Adrenal gland (tissue), 19 donors: ENCODE measurements at places on chromosomes 2 and 18.

GRCh38 chr18:6487968-6488367 lies 73.3 kb upstream of the L3MBTL4 start:
- DNase-seq, result no peak

DNA sequence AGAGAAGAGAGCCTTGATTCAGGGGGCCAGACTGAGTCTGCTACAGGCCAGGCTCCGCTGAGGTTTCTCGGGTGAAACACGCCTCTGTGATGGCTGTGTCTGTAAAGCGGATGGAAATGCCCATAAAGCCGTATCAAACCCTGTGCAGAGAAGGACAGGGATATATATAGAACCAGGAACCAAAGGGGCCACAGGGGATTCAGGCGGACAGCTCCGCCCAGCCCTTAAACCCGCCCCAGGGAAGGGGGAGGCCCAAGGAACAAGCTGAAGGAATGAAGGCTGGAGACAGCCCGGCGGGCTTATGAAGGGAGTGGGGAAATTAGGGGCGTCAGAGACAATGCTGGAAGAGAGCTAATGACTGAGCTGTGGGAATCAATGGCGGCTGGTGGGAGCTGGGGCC lies 42.1 kb downstream of the NHEJ1 start:
- DNase-seq, result no peak

- DNase-seq, result no peak
These were observed 233.4 kb downstream of the NDUFA10 start for GRCh38 chr2:239791526-239792404.

GRCh38 chr2:216478151-216478550 lies 20.5 kb upstream of the RPL37A start:
- no peak for DNase-seq

DNA sequence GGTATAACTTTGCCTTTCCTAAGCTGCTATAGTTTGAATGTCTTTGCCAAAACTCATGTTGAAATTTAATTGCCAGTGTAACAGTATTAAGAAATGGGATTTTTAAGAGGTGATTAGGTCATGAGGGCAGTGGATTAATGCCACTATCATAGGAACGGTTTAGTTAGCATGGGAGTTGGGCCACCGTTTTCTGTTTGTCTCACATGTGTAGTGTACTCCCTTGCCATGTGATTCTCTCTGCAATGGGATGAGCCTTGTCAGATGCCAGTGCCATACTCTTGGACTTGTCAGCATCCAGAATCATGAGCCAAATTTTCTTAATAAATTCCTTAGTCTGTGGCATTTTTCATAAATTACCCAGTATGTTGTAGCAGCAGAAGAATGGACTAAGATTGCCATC lies 388.9 kb upstream of the RGPD4 start:
- DNase-seq, result no peak

DNA sequence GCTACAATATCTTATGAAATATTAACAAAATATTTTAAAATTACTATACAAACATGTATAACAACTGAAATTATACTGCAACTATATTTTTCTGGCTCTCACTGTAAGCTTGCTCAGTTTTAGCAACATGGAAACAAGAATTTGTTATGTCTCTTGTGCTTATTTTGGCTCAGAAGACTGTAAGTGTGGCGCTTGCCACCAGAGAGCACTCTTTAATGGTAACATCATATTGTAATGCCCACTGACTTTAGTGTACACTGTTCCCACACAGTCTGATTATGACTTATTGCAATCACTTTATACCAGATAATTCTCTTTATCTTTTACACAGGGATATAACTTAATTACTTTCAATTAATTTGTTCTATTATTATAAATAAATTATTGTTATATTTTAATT lies 1500.6 kb upstream of the TMEFF2 start:
- no peak for DNase-seq

GRCh38 chr18:6280211-6280743 lies 134.4 kb downstream of the L3MBTL4 start:
- no peak for DNase-seq

GRCh38 chr2:238938401-238939055 lies 90.6 kb downstream of the TWIST2 start:
- DNase-seq, result peak; percentile 74

DNA sequence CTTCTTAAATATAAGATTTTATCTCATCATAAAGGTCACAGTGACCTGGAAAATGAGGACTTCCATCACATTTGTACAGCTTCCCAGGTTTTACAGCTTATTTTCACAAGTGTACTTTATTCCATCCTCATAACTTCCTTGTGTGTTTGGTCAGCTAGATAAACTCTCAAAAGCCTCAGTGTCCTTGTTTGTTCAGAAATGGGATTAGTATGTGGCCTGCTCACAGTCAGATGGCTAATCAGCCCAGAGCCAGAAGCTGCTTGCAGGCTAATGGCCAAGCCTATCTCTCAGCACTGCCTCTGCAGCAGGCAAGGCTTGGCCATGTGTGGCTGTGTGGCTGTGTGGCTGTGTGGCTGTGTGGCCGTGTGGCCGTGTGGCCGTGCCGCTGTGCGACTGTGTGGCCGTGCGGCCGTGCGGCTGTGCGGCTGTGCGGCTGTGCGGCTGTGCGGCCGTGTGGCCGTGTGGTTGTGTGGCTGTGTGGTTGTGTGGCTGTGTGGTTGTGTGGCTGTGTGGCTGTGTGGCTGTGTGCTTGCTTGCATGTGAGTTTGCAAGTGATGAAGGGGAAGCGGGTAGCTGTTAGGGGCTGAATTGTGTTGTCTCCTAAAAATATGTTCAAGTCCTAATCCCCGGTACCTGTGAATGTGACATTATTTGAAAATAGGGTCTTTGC lies 233.0 kb upstream of the TNP1 start:
- DNase-seq, result no peak

GRCh38 chr2:217396586-217396985 lies 536.7 kb upstream of the TNP1 start:
- no peak for DNase-seq

GRCh38 chr2:108942888-108943287 lies 46.1 kb downstream of the EDAR start:
- DNase-seq, result no peak

DNA sequence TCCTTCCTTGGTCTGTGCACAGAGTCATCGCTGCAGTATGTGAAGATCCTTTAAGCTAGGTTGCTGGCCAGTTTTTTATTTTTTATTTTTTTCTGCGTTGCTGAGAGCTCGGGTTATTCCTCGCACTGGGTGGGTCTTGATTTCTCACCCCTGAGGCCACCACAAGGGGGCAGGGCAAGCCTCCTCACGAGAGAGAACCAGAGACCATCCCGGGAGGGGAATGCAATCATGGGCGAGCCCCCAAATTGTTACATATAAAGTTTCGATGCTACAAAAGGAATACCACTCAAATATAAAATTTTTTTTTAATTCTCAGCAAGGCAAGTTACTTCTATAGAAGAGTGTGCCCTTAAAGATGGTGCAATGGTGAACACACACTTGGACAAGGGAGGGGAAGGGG lies 24.9 kb downstream of the HTR2B start:
- DNase-seq, result no peak

DNA sequence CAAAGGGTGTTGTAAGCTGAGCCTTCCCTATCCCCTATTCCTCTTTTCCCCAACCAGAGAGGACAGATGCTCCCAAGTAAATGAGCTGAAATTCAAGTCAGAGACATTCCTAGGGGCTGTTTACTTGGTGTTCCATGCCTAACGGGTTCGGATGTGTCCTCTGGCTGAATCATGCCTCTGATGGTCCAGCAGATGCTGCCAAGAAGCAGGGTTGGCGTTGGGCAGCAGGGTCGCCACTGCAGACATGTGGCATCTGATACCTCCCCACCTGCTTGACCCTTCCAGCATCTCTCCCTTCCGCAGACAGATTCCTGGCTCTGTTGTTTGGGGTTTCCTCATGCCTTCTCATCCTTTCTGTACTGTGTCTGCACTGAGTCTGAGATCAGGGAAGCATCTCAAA lies 108.3 kb downstream of the HNRNPLL start:
- DNase-seq, result no peak

GRCh38 chr2:98634406-98635092 lies 26.2 kb downstream of the UNC50 start:
- no peak for DNase-seq

GRCh38 chr2:173254659-173255058 lies 100.0 kb upstream of the CDCA7 start:
- no peak for DNase-seq

- DNase-seq, result no peak
These were observed 71.0 kb upstream of the RBMS1 start for GRCh38 chr2:160564591-160564990.

- DNase-seq, result no peak
These were observed 69.5 kb downstream of the C1D start for GRCh38 chr2:67993329-67993728.

- no peak for DNase-seq
These were observed 172.9 kb downstream of the TPGS2 start for GRCh38 chr18:36655930-36656329.

DNA sequence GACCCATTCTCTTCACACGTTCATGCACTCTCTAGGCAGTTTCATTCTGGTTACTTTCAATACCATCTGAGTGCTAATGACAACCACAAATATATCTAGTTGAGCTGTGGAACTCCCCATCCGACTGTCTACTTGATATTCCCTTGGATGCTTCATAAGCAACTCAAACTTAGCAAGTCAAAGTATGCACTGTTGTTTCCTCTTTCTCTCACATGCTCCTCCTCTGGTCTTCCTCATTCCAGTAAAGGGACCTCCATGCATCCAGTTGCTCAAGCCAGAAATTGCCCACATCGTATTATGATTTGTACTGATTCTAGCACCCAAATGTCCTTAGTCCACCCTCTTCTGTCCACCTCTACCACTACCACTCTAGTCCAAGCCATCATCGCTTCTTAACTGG lies 22.3 kb downstream of the SEMA4F start:
- no peak for DNase-seq

GRCh38 chr2:143030127-143030526 lies 99.1 kb upstream of the ARHGAP15 start:
- no peak for DNase-seq

DNA sequence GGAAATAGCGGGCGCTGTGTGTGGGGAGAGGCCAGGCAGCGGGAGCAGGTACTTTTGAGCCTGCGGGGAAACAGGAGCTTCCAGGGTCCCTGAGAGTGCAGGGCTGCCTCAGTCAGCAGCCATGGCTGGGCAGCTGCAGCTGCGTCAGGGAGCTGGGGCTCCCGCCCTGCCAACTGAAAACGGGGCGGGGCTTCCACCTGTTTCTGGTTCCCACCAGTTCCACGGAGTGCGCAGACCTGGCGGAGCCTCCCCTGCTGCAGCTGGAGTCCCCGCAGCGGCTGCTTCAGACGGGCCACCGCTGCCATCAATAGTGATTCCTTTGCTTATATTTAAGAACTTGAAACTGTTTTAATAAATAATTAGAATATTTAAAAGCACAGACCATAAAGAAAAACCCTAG lies 30.6 kb upstream of the RPRM start:
- no peak for DNase-seq

DNA sequence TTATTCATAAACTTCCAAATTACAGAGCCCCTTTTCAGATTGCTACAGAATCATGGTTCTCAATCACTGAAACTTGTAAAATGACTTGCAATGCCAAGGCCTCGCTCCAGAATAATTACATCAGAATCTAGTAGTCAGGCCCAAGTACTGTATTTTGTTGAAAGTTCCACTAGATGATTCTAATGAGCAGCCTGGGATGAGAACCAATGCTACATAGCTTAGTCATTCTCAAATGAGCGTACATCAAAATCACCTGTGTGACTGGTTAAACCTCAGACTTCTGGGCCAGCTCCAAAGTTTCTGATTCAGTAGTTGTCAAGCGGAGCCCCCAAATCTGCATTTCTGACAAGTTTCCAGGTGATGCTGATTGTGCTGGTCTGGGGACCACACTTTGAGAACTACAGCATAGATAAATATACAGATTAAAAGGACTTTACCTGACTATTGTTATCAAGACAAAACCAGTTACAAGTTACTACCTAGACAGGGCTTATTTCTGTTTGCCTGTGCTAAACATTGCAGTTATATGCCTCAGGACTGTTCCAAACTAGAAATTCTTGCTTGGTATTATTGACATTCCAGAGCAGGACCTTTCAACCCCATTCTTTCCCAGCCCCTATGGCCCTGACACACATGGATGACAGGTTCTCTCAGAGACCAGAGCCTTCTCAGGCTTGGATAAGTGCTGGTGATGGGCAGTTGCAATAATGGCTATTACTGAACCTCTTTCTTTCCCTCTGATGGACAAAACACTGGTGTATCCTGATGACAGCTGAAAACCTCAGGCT lies 83.1 kb downstream of the UPP2 start:
- no peak for DNase-seq

DNA sequence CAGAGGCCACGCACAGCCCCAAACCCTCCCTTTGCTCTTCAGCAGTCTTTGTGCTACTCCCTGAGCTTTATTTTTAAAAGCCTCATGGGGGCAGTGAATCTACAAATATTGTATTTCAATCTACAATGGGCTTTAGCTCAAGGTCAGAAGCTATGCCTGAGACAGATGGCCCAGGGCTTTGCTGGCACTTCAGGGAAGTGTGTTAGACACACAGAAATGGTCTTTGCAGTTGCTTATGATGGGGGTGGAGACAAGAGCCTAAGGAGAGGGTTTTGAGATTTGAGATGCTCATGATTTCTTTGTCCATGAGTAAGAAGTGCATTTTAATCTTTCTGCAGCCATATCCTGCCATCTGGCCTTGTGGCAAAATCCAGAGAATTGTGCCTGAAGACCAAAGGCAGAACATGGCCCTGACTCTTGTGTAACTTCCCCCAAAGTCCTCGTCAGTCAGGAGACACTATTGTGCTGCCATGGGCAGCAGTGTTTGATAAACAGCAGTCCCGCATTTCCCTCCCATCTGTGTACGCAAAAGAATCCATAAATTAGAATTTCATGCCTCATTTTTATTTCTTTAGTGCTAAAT lies 92.6 kb downstream of the VAPA start:
- DNase-seq, result peak; percentile 32

DNA sequence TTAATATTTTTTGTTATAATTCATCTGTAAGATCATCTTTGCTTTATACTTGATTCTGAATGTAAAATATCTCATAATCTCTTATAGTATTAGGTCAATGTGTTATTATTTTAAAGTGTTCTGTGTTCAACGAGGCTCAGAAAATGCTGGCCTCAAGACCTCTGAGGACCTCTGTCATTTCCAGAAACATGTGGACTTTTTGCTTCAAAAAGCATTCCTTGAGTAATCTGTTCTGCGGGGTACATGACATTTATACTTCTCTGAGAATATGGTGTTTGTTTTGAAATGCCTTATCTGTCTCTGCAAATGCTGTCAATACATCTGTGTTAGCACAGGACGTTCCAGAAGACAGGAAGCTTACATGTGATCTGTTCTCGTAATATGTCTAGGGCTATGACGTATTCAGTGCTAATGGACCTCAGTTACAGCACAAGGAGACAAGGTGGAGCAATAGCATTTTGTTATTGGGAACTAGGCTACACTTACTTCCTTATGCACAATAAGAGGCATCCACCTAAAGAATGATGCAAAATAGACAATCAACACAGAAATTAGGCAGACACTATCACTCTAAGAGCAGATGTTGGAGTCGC lies 37.6 kb upstream of the IL1RL1 start:
- no peak for DNase-seq

GRCh38 chr2:235654103-235654813 lies 160.4 kb downstream of the AGAP1 start:
- DNase-seq, result no peak
